ENCODE measurements at places on chromosomes 13 and 19.

GRCh38 chr19:31534786-31535657 is 185.8 kb upstream of the TSHZ3 start:
- DNase-seq, result no peak

DNA sequence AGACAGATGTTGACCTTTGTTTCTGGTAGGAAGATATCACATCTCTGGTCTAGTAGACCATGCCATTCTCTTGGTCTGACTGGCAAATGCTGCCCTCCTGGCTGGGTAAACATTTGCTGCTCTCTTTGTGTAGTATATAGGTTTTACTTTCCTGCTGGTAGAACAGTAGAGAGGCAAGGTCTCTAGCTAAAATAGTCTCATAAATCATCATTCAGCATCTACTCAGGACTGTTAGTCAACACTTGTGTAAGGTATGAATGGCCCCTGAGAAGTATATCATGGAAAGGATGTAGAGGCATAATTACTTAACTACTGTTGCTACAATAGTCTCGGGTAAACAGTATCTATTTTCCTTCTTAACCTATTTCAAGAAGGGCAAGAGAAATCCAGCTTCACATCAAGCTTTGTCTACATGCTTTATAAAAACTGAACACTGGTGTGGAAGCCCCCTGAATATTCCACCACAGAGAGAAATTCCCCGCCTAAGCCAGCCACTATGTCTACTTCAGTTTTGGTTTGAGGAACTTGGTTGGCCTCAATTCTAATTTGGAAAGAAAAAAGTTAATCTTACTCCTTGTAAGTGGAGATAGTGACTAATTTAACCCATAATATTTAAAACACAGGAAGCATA is 18.4 kb upstream of the MYCBP2 start:
- DNase-seq, result peak; percentile 56

DNA sequence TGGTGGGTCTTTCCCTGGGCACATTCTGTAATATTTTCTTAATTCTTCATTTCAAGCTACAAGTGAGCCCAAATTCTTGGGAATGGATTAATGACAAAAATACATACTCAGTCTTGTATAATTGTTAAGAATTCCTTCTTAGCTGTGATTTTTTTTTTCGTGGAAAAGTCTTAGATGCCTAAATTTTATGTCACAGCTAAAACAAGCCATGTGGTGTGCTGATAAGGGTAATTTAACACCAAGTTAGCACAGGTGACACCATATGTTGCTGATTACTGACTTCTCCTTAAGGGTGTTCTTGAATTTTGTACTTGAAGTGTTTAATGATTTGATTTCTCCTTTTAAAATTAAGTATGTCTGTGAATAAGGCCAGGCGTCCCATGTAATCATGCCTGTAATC is 29.3 kb downstream of the WDFY2 start:
- no peak for DNase-seq

- DNase-seq, result no peak
Observed at GRCh38 chr19:867301-867793, 7.9 kb downstream of the CFD start.

Data from CD4-positive, alpha-beta T cell (primary cell).